ENCODE measurements at places on chromosomes 12 and 14.

GRCh38 chr14:89941830-89942377 lies 12.6 kb downstream of the EFCAB11 start:
- no peak for DNase-seq

DNA sequence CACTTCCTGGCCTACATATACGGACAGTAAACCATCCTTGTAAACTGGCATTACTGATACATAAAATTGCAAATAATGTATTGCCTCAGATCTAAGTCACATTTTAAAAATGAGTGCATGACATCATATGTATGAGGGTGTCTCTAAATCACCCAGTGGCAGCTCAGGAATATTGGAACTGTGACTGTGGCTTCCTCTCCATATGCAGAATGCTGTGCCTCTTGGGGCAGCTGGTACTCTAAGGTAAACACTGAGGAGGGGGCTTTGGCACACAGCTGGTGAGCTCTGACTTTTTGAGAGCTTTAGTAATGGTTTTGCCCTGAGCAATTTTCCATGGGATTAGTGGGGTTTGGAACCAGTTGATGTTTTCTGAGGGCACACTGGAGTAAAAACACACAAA lies 263.7 kb downstream of the BMP4 start:
- no peak for DNase-seq

DNA sequence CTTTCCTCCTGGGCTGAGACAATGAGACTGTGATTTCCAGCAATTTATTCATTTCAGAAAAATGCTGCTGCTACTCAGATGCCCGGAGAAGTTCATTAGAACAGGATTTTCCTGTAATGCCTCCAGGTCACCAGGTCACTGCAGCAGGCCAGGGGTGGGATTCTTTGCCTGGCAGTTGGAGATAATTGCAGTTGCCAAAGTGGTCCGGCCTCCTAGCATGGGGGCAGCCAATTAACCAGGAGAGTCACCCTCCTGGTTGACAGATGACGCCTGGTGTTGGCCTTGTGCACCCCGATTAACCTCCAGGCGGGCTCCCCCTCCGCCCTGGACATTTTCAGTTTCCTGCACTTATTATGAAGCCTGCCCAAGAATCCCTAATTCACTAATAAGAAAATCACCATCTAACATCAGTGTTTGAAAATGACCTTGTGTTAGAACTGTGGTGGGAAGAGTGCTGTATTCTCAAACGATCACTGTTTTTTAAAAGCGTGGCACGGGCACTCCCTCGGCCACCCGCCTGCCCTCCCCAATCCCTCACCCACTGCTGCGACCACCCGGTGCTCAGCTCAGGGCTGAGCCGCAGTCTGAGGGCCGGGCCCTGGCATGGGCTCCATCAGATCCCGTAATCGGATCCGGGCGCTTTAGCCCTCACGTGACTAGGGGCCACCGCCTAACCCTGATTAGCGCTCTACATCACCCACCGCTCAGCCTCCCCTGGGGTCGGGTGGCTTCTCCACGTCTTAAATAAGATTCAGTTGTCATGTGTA lies 12.9 kb downstream of the RIMBP2 start:
- no peak for DNase-seq

DNA sequence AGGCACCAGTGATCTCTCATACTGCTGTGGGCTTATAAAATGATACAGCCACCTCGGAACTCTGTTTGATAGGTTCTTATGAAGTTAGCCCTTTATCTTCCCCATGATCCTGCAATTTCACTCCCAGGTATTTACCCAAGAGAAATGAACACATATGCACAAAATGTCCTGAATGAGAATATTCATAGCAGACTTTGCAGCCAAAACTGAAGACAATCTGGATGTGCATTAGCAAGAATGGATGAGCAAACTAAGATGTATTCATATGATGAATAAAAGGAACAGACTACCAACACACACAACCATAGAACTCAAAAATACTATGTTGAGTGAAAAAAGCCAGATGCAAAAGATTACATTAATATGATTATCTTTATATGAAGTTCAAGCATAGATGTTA lies 66.7 kb downstream of the KCNA5 start:
- no peak for DNase-seq

DNA sequence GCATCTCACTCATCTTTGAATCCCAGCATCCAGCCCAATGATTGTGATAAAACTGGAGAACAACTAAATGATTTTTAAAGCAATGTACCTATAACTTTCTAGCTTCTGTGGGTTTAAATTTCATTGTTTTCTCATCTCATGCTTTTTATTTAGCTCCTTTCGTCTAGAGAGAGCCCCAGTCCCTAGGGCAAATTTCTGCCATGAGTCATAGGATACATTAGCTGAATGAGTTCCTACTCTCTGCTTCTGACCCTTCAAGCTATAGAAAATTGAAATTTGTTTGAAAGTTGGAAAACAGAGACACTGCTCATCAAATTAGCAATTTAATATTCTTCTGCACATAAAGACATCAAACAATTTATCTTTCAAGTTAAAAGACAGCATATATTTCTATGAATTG lies 113.9 kb downstream of the KIF21A start:
- DNase-seq, result no peak

DNA sequence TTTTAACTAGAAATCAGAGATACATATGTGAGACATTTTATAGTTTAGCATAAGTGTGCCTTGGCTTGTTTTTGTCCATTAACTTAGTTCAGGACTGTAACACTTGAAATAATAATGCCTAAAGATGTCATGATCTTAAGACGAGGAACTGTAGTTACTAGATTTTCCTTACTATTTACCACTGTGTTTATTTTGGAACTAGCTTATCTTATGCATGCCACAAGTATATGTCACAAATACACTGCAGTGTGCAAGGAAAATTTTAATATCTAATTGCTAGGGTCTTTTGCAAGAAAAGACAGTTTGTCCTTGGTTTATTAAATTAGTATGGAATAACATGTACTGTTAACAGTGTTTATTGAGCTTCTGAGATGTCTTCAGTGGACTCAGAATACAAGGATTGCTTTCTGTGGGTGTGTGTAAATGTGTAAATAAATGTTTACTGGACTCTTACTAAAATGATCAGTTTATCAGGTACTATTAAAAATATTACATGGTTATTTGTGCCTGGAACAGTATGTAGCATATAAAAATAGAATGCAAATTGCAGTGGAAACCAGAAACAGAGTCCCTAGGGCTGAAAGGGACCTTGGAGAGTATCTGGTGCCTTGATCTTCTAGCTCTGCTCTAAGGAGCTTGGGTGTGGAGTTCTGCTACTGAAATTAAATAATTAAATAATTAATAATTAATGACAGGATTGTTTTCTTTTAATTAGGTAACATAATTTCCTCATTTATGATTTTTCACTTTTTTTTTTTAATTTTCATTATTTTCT lies 58.1 kb downstream of the FGD4 start:
- DNase-seq, result no peak

DNA sequence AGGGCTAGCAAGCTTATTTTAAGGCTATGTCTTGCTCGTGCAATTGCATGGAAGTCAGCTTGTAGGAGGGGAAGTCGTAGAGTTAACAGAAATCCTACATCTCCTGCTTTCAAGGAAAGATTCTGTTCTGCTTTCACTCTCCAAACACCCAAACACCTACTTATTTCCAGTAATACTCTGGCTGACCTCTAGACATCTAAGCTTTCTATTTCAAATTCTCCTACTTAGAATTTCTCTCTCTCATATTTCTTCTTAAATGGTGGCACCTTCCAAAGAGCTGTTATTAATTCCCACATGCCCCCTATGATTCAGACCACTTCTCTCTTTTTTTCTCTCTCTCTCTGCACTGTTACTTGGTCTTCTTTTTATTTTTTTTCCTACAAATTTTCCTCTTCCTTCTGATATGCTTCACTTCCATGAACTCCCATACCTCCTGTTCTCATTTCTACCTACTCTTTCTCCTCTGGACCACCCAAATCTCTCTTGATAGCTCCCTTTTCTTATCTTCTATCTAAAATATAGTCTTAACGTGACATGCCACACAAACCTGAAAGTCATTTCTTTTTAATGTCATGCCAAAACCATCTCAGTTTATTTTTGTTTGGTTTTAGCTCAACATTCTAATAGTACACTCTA lies 90.8 kb downstream of the RPS6KA5 start:
- DNase-seq, result no peak

DNA sequence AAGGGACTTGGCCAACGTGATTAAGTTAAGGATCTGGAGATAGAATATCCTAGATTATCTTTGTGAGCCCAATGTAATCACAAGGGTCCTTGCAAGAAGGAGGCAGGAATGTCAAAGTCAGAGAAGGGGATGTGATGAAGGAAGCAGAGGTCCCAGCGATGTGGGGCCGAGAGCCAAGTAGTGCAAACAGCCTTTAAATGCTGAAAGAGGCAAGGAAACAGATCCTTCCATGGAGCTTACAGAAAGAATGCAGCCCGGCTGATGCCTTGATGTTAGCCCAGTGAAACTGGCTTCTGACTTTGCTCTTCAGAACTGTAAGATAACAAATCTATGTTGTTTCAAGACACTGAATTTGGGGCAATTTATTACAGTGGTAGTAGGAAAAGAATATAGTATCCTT lies 74.9 kb downstream of the NEDD1 start:
- DNase-seq, result no peak

GRCh38 chr14:101131451-101131916 lies 228.0 kb upstream of the RTL1 start:
- DNase-seq, result no peak

- no peak for DNase-seq
These were observed 92.9 kb downstream of the FAR2 start for GRCh38 chr12:29241821-29242591.

- no peak for DNase-seq
These were observed 88.4 kb downstream of the CAND1 start for GRCh38 chr12:67357376-67358125.

GRCh38 chr14:66114071-66114470 lies 372.1 kb upstream of the CCDC196 start:
- DNase-seq, result no peak

GRCh38 chr12:113154351-113154973 lies 4.9 kb downstream of the CFAP73 start:
- no peak for DNase-seq

DNA sequence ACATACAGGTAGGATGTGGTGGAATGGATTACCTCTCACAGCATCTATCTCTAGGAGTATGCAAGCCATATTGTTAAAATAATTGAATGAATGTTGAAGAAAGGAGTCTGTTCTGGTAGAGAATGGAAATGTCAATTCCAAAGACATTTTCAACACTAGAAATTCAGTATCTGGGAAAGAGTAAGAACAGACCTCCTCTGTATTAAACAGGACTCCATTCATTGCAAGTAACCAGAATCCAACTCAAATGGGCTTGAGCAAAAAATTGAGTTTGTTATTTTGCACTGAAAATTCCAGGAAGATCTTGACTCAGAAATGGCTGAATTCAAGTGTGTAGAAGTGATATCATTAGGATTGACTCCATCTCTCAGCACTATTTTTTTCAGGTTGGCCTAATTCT lies 168.1 kb downstream of the C12orf42 start:
- DNase-seq, result no peak

- DNase-seq, result no peak
These were observed 6.5 kb upstream of the VTI1B start for GRCh38 chr14:67680941-67681340.

DNA sequence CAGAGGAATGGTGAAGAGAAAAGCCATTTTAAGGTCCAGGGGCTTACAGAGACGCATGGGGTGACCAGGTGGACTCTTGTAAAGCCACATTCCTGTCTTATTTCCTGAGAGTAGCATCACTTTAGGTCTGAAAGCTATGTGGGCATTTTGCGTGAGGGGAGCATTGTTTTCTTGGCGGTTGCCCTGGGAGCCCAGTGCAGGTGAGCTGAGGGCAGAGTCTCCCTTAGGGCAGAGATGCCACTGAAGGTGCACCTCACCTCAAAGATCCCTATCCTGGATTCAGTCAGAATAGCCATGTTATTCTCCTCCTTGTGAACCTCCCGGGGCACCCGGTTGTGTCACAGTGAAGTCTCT lies 12.4 kb downstream of the GLRX5 start:
- DNase-seq, result no peak

DNA sequence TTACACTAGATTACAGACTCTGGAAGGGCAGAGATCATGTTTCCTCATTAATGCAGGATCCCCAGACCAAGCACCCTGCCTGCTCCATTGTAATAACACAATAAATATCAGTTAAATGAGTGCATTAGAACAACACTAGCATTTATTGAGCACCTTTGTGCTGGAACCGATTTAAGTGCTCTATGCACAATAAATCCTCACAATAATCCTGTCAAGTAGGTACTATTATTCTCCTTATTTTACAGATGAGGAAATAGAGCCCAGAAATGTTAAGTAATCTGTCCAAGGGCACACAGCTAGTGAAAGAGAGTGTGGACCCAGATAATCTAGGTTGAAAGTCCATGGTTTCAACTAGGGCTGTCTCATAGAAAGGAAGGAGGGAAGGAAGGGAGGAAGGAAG lies 69.8 kb downstream of the MAP1LC3B2 start:
- no peak for DNase-seq

DNA sequence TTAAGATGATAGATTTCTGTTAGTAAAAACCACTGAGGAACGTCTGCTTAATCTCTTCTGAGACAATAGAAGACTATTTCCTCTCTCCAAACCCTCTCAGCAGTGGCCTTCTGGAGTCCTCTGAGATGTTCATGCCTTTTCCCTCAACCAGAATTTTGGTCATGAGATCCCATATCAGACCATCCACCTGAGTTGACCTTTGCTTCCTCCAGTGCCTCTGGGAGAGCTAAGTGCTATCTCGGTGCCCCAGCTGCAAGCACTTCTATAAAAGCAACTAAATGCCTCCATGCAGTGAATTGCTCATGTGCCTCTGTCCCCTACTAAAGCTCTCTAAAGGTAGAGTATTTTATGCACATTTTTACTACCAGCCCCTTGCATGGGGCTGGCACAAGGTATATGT lies 172.8 kb upstream of the BCL2L14 start:
- no peak for DNase-seq

DNA sequence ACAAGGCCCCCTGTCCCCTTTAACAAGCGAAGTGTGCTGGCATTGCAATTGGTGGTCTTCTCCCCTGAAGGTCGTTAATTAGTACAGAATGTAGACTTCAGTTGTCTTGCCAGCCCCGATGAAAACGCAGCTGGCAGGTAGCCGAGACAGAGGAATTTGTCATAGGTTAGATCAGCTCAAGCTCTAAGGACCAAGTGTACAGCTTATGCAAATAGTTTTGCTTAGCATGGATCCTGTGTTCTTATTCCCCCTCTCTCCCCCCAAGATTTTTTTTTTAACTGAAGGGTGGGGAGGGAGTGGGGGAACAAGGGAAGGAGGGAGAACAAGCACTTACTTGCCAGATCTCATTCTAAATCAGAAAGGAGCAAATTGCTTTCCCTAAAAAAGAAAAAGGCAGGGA lies 58.6 kb upstream of the PARP11 start:
- DNase-seq, result no peak

GRCh38 chr14:96962337-96962736 lies 165.2 kb downstream of the VRK1 start:
- no peak for DNase-seq

All from NCI-H1436 treated with DMSO at 0.1 percent for 48 hours (cell line).